ENCODE measurements at places on chromosomes 1 and 21.

DNA sequence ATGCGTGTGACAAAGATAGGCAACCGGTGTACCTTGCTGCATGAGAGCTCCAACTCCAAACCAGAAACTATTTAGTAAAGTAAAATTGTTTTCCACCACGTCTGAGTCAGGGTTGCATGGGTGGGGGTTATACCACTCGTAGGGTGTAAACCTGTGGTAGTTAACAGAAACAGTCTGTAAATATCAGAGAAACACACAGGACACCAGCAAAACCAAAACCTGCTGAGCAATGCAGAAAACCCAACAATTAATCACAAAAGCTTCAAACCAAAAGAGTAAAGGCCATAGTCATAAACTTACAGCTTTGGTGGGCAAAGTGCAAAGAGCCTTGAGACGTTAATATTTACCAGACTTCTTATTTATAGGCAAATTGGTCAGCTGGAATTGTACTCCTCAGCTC lies 282.7 kb downstream of the BACH1 start:
- DNase-seq: no peak

DNA sequence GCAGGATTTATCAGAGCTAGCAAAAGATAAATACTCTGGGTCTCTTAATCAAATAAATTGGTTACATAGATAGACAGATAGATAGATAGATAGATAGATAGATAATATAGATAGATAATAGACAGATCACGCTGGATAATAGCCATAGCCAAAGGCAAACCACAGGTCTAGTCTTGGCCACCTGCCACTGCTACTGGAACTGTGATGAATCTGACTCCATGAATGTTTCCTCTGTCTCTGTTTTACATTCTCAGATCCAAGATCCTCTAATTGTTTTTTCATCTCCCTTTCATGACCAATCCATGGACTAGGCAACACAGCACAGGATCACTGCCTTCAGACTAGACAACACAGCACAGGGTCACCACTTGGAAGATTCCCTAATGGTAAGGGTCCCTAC lies 444.7 kb upstream of the NFIA start:
- DNase-seq: no peak

GRCh38 chr1:85888921-85889320 lies 180.7 kb upstream of the ZNHIT6 start:
- no peak for DNase-seq

DNA sequence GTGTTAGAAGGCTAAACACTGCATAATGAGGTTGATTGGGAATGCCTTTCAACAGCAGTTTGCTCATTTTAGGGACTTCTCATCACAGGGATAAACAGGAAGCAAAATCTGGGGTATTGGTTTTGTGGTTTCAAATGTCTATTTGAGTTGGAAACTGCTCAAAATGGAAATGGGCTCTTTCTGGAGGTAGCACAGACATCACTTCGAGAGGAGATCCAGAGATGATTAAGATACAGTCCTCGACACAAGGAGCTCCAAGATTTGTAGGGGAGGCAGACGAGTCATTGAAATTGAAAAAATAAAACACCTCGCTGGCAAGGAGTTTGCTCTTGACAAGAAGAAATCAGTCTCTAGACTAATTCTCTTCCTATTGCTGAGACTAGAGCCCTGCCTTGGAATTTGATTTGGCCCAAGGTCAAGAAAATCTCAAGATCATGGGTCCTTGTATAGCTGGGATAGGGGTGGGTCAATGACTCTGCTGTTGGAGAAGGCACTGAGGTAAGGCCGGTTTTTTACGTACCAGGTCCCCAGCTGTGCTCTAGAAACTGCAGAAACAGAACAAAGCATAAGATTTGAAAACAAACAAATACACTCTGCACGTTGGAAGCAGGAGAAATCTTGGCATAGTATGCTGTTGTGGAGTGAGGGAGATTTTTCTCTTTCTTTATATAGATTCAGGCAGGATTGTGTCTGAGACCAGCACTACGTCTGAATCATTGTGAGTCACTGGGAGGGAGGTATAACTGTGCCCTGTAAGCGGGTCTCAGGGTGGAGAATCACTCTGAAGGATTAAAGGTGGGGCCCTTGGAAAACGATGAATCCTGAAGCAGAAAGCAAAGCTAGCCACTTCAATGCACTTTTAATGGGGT lies 17.7 kb upstream of the KLHDC8A start:
- DNase-seq: peak; percentile 47

GRCh38 chr1:5810553-5811270 lies 181.5 kb downstream of the NPHP4 start:
- DNase-seq: no peak

DNA sequence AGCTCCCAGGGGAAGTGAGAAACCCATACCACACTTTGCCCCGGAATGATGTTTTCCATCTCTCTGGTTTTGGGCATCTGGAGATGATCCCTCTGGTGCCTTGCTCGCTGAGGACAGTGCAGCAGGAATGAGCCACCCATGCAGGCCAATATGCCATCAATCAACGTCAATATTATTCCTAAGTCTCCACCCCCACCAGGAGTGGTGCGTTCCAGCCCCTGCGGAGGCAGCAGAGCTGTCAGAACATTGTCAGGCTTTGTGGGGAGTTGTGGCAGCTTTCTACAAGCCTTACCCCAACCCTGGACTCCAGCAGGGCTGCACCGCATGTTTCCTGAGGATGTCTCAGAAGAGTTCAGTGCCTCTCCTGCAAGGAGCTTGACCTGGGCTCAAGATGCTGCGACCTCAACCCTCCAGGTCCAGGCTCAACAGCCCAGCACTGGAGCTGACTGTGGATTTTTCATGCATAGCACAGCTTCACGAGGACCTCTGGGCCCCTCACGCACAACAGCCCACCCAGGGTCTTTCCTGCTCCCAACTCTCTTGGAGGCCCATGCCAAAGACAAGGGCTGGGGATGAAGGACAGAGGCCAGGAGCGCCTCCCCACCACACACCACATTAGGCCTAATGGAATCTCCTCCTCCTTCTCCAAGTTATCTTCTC lies 67.5 kb downstream of the PSMG1 start:
- DNase-seq: no peak

DNA sequence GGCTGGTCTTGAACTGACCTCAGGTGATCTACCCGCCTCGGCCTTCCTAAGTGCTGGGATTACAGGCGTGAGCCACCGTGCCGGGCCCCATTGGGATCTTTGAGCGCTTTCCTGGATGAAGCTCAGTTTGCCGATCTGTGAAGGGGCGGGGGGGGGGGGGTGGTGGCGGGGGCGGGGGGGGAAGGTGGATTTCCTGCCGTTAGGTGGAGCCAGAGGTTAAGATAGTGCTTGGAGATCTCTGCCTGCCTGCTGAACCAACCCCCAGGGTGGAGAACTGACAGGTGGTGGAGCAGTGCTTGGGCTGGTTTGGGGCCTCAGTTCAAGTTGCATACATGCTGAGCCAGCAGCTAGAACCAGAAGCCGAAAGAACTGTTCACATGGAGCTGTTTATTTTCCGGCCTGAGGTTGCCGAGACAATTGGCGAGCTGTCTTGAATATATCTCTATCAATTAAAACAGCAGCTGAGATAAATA lies 1.7 kb downstream of the TMCC2 start:
- DNase-seq: peak; percentile 47

GRCh38 chr1:12556957-12557935 lies 60.8 kb downstream of the DHRS3 start:
- DNase-seq: no peak

- DNase-seq: no peak
These were observed 153.1 kb downstream of the ST6GALNAC3 start for GRCh38 chr1:76227621-76228020.

DNA sequence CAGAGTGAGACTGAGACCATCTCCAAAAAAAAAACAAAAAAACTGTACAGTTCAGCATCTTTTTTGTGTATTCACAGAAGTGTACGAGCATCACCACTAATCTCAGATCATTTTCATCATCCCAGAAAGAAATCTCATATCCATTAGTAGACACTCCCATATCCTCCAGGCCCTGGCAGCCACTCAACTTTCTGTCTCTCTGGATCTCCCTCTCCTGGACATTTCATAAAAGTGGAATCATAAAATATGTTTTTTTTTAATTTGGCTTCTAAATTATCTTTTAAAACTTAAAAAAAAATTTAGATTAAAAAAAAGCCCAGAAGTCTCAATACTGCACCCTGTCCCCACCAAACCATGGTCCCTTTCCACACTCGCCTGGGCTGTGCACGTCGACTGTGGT lies 22.1 kb downstream of the RIPPLY3 start:
- DNase-seq: no peak

- no peak for DNase-seq
These were observed 225.0 kb upstream of the PRMT6 start for GRCh38 chr1:106831511-106831910.

- no peak for DNase-seq
These were observed 126.1 kb downstream of the PSMG1 start for GRCh38 chr21:39057121-39057520.

DNA sequence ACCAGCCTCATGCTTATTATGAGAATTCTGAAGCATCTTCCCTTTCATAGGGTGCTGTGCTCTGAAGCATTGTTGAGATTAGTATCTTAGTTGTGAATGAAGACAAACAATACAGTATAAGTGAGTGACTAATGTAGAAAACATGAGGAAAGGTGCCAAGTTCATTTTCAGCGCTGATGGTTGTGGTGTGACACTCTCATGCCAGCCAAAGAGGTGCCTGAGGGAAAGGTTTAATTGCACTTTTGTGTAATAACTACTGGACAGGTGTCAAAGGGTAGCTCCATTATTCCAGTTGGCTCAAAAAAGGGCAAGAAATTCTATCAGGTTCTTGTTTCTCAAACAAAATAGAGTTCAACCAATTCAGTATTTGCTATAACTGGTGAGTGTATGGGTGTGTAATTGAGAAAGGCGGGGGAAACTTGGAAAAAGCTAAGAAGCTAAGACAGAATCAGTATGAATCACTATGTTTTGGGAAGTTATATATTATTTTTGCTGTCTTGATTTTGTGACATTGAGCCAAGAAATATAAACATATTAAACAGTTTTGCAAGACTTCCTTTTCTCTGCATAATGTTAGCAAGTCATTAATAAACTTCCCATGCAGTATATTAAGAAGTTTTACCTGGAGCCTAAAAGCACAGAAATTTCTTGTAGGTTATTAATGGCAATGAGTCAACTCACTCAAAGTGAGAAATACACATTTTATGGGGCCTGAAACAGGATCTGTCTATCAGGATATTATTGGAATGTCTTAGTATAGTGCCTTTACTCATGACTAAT lies 31.8 kb downstream of the KCNK2 start:
- DNase-seq: peak; percentile 99

GRCh38 chr1:162033428-162033827 lies 9.8 kb upstream of the OLFML2B start:
- DNase-seq: no peak

DNA sequence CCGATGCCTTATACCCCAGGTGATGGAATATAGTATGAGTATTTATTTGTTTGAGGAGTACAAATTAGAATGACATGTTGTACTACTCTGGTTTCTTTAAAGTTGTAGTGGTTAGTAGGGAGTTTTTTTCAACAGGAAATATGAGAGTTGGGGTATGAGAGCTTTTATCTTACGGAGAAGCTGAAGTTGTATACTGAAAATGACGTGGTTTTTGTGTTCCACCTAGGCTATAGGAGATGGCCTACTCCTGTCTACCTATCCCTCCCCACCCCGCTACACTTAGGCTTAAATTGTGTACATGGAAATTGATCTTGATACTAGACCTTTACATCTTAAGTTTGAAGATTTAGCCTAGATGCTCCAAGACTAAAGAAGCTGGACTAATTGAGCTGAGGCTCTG lies 6.8 kb upstream of the HAX1 start:
- DNase-seq: no peak

GRCh38 chr1:43277116-43277876 lies 7.5 kb downstream of the TMEM125 start:
- no peak for DNase-seq

DNA sequence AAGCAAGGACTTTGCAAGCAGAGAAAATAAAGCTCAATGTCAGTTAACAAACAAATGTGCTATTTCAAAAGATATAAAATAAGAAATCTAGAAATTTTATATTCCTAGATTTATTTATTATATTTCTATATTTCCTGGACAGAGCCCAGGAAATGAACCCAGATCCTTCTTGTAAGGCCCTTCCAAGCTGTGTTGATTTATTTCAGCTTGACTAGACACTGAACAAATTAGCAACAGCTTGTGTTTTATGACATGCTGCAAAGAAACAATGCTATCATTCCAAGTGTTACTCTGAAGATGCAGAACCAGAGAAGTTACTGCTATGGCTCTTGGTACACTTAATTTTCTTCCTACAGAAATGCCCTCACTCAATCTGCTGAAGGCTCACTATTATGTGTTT lies 6.2 kb downstream of the TGFBR3 start:
- DNase-seq: no peak

DNA sequence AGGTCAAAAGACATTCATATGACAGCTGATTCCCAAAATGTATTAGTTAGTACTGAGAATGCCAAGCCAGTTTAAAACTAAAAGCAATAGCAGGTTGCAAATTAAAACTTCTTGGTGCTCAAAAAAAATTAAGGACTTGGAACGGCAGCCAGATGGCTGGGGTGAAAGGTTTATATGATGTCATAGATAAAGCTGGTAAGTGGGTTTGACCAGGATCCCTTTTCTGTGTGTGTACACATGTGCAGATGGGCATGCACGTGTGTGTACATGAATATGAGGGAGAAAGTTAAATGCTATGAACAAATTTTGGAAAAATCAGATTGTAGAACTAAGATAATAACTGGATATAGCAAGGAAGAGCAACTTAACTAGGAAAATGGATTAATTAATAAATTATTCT lies 39.1 kb upstream of the DPH5 start:
- DNase-seq: no peak

DNA sequence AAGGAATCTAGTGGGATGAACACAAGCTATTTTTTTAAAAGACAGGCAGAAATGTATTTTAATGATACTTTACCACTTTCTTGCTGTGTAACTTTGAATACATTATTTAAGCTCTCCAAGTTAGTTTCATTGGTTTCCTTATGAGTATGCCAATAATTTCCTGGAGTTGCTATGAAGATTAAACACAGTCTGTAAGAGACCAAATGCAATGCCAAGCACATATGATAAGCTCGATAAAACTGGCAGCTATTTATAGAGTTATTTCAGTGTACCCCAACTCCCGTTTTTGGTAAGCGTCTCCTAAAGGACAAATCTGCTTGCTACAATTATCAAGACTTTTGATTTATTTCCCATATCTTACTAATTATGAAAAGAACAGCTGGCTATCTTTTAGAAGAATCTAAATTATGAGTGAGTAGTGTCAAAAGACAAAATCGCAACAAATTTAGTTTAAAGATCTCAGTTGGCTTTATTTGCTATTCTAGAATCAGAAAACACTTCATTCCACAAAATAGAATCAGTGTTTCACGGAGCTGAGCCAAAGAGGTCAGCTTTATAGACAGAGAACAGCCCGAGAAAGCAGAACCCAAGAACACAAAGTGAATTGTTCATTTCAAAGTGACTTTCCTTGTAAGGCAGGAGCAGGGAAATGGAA lies 7.2 kb upstream of the MAP10 start:
- no peak for DNase-seq

- no peak for DNase-seq
These were observed 3.3 kb downstream of the NPPB start for GRCh38 chr1:11855430-11855829.

- DNase-seq: peak; percentile 69
These were observed 20.1 kb upstream of the COL16A1 start for GRCh38 chr1:31723828-31724359.

GRCh38 chr1:52697795-52698674 lies at the start of gene COA7:
Gene COA7, minus strand, starts transcription at chr1:52698347. Its CDS starts 21 bp downstream, at chr1:52698326.
- DNase-seq: peak; percentile 88

GRCh38 chr1:151187205-151187604 lies 2.8 kb downstream of the VPS72 start:
- DNase-seq: no peak

GRCh38 chr1:229716704-229717103 lies 90.7 kb downstream of the URB2 start:
- no peak for DNase-seq

- DNase-seq: peak; percentile 83
These were observed 1.7 kb upstream of the JUN start for GRCh38 chr1:58785442-58786058.

Data from Caki2 (cell line).